Muscle of leg (tissue), 16 donors: ENCODE measurements at places on chromosomes 7 and 10.

GRCh38 chr7:92835261-92835850 lies 1.0 kb downstream of the CDK6 start:
- DNase-seq, result peak; percentile 90

DNA sequence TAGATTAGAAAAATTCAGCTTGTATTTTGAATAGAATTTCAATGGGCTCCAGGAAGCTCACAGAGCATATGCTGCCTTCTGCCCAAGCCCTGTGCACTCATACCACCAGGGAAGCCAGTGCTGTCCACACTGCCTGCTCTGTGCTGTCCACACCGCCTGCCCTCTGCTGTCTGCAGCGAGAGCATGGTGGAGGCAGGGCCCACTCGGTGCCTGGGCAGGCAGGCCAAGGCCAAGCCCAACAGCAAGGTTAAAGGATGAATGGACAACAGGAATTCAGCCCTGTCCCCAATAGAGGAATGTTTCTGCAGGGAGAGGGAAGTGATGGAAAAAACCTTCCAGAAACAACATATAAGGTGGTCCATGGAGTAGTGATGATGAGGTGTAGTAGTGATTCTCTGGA lies 146.8 kb downstream of the GFRA1 start:
- DNase-seq, result no peak

GRCh38 chr10:94631077-94631875 lies 52.3 kb upstream of the CYP2C18 start:
- DNase-seq, result no peak

DNA sequence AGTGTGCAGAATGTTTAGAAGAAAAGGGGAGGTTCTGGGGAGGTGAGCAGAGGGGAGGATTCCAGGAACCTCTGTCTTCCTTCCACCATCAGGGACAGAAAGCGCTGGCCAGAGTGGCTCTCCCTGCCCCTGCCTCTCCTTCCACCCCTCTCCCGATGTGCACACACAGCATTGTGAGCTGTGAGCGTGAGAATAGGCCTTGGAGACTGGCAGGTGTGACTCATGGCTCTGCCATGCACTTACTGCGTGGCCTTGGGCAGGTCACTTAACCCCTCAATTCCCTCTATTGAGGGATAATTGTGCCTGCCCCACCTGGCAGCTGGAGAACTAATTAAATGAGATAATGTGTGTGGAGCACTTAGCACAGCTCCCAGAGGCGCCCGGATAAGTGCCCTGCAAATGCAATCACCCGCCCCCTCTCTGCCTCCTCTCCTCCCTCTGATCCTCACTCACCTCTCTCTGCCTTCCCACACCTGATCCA lies 115.4 kb downstream of the ZMIZ1 start:
- no peak for DNase-seq

GRCh38 chr10:17923728-17924127 lies 28.0 kb upstream of the SLC39A12 start:
- no peak for DNase-seq
